ENCODE measurements at places on chromosomes 12 and 14.

- DNase-seq: no peak
These were observed 3.7 kb downstream of the GPR132 start for GRCh38 chr14:105061428-105062047.

DNA sequence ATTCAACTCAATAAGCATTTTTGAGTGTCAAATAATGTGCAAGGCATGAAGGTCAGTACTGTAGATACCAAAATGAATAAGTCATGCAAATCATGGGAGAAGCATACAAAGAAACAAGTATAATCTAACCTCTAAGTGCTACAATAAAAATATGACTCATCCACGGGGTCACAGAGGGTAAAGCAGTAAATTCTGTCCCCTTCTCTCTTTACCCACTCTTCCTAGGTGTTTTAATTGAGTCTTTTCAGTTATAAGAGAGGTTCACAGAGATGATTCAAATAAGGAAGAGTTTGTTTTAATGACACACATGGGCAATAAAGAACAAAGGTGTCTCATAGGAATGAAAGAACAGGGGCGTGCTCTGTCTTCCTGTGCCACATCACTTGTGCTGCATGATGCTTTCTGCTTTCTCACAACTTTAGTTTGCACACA, 71.5 kb upstream of the DAAM1 start:
- peak; percentile 28 for DNase-seq

GRCh38 chr12:101908395-101908794, 31.0 kb downstream of the DRAM1 start:
- no peak for DNase-seq

GRCh38 chr14:22268875-22269274, 320.1 kb downstream of the DAD1 start:
- DNase-seq: peak; percentile 39

GRCh38 chr12:52515927-52516831, 4.0 kb downstream of the KRT5 start:
- DNase-seq: no peak

GRCh38 chr14:55752580-55753390, 172.8 kb downstream of the KTN1 start:
- DNase-seq: peak; percentile 66

DNA sequence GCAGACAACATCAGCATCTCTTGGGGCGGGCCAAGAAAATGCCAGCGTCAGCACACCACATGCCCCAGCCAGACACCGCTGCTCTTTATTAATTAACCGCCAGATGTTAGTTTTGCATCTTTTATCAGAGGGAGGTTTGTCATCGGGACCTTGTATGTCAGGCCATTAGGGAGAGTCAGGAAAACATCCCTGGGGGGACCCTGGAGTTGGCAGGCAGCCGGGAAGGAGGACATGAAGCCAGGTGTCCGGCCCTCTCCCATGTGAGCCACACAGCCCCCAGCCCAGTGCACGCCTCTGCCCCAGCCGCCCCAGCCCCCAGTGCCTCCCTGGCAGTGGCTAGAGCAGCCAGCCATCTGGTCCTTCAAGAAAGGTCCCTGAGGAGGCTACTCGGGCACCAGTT, 56.9 kb upstream of the FAM222A start:
- no peak for DNase-seq

Measured in fibroblast of skin of right quadriceps (primary cell).